ENCODE measurements at places on chromosomes 4 and X.

GRCh38 chr4:77911091-77911490 lies 48.5 kb downstream of the MRPL1 start:
- DNase-seq = peak; percentile 8

DNA sequence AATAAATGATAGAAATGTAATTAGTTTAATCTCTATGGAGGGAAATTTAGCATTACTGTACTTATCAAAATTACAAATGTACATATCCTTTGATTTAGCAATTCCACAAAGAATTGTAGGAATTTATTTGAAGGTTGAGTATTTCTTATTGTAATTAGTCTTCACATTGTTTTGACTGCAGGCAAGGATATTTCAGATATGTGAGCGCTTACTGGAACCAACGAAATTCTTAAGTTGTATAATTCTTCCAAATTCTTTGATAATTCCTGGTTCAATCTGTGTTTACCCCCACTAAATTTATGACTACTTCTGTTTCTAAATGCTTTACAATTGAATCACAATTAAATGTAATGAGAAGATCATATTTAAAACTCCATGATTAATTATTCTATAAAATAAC lies 26.9 kb upstream of the WWC2 start:
- DNase-seq = peak; percentile 52

- DNase-seq = no peak
These were observed 17.8 kb upstream of the LRCH2 start for GRCh38 chrX:115251458-115252233.

- DNase-seq = no peak
These were observed 1.9 kb upstream of the PPP3CA start for GRCh38 chr4:101348995-101349800.

DNA sequence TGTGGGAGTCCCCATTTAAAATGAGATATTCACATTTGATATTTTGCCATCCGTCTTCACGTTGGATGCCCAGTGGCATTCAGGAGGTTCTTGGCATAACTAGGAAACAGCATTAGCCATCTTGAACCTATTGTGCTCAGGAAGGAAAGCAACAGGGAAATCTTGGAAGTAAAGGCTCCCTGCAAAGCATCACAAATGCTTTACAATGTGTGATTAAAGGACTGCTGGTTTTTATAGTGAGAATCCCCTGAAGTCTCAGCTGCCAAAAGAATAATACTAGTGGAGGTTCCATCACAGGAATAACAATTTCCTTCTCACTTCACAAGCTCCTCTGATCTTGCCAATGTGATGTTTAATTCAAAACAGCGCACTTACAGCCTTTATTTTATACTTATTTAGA lies 49.7 kb upstream of the NPNT start:
- no peak for DNase-seq

GRCh38 chr4:172232966-172233365 lies 419.8 kb downstream of the GALNTL6 start:
- no peak for DNase-seq

GRCh38 chr4:128516301-128516969 lies 228.8 kb upstream of the PGRMC2 start:
- DNase-seq = peak; percentile 79

DNA sequence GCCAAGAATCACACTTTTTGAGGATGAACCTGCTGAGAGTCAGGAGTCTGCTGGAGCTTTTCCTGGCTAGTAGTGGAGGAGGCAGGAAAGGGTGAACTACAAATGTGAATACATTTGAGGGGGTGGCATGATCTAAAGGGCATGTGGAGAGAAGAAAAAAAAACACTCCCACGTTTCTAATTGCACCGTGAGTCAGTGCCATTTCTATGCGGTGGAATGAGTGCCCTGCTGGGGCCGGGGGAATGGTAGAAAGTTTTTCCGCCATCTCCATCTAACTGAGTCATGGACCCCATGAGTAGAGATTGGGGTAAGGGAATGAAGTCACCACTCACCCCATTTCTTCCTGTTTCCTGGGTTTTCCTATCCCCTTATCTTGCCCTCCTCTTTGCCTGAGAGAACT lies 19.8 kb downstream of the BEX3 start:
- peak; percentile 59 for DNase-seq

DNA sequence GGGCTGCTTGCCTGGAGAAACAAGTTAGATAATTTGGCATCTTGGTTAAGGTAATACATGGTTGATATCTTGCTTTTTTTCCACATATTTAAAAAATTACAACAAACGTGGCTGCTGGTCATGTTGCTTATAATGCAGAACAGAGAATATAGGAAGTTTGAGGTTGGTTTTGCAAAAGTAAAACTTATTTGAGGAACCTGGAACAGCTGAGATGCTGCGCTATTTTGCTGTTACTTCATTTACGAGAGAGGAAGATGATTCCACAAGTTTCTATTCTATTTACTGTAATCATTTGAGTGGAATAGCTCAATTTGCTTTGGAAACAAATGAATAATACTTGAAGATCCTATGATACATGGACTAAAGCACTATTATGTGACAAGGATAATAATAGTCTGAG lies 118.9 kb downstream of the TMA16 start:
- DNase-seq = no peak

DNA sequence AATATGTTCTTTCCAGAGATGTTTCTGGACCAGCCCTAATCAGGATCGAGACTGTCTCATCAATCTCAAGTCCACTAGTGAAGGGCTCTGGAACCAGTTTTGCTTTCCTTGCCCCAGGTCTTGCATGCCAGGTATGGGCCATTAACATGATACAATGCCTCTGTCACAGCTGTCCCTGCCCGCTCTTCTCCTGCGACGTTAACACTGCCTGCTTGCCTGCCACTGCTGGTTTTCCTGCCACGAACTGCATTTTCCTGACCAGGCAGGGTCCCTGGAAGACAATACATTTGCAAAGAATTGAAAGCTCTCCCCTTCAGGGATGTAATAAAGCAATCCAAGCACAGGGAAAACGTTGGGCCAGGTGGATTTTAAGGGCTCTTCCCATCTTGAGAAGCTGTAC lies 200.3 kb downstream of the MID1 start:
- no peak for DNase-seq

- peak; percentile 53 for DNase-seq
These were observed 24.9 kb downstream of the ALPK1 start for GRCh38 chr4:112321776-112322684.

GRCh38 chr4:145278341-145279121 lies 98.1 kb upstream of the OTUD4 start:
- peak; percentile 75 for DNase-seq

DNA sequence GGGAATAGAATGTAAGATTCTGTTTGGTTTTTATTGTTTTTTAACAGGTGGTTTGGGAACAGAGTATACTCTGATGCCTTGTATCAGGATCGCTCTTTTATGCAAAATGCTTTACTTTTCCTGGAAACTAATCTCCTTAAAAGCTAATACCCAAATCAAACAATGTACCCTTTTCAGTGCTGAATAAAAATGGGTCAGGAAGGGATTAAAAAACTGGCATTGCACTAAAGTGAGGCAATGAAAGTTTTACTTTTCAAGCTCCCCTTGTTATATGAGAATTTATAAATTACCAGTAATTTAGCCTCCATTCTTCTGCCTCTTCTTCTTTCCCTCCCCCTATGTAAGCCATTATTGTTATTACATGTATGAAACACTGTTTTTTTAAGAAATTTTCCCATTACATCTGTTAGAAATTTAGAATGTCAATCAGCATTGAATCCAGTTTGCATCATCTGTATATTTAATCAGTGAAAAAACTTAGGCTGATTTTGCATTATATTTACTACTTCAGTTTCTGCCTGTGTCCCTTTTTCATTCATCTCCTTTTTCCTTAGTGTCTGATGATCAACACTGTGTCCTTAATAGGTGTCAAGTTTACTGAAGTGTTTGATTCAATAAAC lies 89.7 kb upstream of the NPNT start:
- no peak for DNase-seq

DNA sequence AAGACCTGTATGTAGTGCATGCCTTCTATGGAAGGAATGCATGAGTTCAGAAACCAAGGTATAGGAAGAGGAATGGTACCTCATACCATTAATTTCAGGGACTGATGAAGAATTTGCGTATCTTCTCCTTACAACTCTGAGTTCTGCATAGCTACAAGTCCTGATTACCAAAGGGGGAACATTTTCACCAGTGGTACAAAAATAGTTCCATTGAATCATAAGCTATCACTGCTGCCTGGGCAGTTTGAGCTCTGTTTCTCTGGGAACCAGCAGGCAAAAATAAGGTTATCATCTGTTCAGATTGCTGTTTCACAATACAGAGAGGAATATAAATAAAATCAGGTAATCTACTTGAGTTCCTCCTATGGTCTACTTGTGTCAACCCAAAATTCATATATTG lies 77.9 kb upstream of the GNPDA2 start:
- no peak for DNase-seq

DNA sequence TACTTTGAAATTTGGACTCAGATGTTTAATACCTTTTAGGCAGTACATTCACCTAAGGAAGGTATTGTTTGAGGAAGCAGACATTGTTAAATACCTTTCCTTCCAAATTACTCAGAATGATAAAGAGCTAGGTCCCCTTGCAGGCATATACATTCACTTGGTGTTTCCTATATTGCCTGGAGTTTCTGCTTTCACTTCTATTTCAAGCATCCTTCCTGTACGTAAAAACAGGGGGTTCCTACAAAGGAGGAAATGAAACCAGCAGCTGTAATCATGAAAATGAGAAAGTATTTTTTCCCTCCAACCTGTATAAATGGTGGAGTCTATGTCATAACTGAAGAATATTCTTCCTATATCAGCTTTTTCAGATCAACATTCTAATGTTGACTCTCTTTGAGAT lies 90.4 kb upstream of the RASGEF1B start:
- DNase-seq = no peak

DNA sequence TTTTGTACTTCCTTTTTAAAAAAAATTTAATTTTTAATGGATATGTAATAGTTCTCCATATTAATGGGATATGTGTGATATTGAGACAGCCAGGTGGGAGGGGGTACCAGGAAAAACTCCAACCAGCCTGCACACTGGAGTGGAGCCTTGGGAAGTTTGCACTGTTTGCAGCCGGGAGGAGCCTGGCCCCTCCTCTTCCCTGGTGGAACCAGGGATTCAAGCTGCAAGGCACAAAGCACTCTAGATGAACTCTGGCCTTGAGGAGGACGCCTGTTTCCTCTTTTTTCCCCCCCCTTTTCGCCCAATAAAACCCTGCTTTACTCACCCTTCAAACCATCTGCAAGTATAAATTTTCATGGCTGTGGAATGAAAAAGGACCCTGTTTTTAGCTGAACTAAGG lies 48.2 kb upstream of the GC start:
- no peak for DNase-seq

- DNase-seq = peak; percentile 81
These were observed 51.6 kb downstream of the MAML3 start for GRCh38 chr4:140102421-140102820.

- peak; percentile 41 for DNase-seq
These were observed 72.6 kb downstream of the TMEM131L start for GRCh38 chr4:153538487-153539357.

DNA sequence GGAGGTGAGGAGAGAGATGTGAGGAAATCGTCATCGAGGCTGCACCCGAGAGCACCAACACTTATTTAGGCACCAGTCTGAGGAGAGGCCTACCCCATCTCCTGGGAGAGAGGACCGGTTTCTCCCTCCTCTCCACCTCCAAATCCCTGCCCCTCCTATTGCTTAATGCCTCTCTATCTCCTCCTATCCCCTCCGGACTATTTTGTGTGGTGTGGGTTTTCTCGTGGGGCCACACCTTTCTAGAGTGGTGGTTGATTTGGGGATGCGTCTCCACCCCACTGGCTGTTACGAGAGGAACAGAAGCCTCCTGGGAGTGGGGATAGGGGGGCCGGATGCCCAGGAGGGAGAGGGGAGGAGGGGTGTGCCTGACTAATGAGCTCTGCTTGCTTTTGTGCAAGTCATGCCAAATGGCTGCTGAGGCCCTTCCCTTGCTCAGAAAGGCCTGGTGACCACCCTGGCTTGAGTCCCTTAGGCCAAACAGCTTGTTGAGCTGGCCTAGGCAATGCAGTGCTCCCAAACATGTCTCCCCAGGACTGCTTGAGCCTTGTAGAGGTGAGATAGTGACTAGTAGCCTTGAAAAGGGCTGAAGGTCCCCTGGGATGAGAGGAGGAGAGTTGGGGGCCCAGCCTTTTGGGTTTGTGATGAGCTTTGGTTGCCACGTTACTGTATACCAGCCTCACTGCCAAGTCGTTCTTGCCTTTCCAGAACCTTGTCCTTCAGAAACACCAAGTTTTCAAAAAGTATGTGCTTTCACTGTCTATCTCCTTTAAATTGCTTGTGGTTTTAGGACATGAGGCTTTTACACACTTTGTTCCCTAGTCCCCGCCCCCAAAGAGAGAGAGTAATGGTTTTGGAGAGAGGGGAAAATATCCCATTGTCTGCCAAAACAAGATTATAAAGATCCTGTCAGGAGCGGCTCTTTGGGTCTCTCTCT lies 1.2 kb downstream of the MSN start:
- peak; percentile 87 for DNase-seq

DNA sequence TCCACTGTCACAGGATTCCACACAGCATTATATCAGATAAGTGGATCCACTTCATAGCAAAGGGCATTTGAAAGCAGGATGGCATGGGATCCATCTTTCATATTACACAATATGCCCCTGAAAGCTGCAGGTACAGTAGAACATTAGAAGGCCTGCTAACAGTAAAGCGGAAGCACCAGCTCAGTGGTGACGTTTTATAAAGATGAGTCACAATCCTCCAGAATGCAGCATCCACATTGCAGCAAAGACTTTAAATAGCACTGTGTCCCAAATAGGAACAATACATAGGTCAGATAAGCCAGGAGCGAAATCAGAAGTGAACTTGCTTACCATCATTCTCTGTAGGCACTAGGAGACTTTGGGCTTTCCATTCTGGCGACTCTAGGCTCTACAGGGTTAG lies 609.5 kb upstream of the FAT1 start:
- DNase-seq = peak; percentile 6

GRCh38 chrX:150100261-150100660 lies 162.0 kb upstream of the EOLA2 start:
- DNase-seq = peak; percentile 79

GRCh38 chrX:65671966-65672365 lies 4.5 kb downstream of the MSN start:
- DNase-seq = peak; percentile 34

GRCh38 chrX:15242899-15243555 lies 26.9 kb downstream of the ASB9 start:
- peak; percentile 37 for DNase-seq

- peak; percentile 49 for DNase-seq
These were observed 72.4 kb upstream of the TLR2 start for GRCh38 chr4:153611679-153612078.

- peak; percentile 86 for DNase-seq
These were observed 167.3 kb upstream of the LEF1 start for GRCh38 chr4:108336076-108336475.

GRCh38 chrX:31074522-31074921 lies 2.7 kb upstream of the FTHL17 start:
- DNase-seq = no peak

DNA sequence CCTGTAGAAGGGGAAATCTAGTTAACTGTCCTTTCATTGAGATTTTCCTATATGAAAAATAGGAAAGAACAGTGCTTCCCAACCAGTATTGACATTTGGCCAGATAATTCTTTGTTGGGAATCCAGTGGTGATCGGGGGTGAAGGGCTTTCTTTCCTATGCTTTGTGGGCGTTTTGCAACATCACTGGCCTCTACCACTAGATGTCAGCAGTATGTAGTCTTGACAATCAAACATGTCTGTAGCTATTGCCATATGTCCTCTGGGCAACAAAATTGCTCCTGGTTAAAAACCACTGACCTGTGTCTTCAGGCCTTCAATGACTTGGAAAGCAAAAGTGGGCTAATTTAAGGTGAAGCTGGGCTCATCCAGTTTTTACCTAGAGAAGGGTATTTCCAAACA lies 658.5 kb downstream of the DACH2 start:
- DNase-seq = no peak

Measured in fibroblast of skin of right biceps (primary cell).